ENCODE measurements at places on chromosomes 7 and 10.

DNA sequence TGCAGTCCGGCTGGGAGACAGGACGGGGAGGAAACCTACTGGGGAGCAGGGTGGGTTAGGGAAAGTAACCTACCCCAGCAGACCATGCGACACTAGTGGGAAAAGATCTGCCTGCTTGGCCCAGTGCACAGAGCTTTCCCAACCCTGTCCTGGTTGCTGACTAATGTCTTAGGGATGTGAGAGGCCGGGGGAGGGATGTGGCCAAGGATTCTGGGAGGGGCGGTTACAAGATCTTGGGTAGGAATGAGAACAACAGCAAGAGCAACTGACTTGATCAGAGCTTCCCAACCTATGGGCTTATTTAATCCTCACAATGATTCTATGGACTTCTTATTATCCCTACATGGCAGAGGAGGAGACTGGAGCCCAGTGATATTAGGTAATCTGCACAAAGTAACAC lies 24.0 kb upstream of the EIF5AL1 start:
- DNase-seq, result no peak

DNA sequence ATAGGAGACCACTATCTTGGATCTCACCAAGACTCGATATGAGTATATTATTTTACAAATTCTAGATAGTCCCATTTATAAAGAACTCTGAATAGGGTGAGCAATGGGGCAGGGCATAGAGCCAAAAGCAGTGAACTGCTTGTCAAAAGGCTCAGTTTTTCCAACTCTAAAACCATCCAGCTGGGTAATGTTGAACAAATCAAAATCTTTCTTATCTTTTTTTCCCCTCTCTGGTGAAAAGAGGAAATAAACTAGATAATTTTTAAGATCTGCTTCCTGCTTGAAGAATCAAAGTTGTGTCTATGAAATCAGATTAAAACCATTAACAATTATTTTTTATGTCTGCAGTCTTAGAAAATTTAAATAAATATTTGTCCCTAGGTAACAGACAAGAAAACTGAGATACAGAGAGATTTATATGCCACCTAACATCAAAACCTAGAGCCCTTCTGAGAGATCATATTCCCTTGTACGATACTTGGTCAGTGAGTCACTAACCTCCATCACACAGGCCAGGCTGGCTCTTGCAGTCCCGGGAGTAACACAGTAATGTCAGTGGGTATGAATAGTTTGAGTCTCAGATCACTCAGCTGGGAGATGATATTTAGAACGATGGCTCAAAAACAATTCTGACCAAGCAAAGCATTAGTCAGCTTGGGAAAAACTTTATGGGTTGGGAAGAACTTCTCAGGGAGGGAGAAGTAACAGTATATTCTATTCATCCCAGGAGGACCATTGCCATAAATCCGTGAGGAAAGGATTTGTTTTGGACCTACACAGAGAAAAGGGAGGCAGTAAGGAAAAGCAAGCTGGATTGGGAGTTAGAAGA lies 178.8 kb downstream of the REEP3 start:
- no peak for DNase-seq

DNA sequence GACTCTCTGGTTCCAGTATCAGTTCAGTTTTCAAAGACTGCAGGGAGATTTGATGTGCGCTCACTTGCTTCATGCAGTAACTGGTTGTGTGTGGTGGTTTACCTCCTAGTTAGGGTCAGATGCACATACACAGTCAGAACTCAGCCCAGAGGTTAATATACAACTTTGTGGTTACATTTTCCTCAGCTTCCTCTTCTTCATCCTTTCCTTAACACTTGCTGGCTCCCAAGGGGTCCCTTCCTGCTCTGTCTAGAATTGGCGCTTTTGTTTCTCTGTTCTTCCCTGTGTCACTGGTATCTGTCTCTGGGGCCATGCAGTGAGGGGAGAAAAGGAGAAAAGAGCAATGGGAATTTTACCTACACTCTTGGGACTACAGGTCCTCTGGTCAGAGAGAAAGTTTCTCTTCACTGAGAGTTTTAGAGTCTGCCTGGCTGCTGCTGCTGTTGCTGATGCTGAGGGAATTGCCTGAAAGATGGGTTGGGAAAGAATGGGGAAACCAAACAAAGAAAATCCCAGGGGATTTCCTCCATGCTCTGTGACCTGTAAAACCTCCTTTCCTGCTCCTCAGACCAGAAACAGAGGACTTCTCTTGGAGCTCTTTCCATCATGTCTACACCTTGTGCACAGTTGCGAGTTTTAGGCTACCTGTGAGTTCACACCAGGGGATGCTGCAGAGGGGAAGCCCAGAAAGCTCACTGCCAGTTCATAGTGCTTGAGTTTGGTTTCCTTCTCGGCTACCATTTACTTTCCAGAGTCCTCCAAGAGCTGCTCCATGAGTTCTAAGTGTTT lies 74.6 kb downstream of the WDFY4 start:
- no peak for DNase-seq

DNA sequence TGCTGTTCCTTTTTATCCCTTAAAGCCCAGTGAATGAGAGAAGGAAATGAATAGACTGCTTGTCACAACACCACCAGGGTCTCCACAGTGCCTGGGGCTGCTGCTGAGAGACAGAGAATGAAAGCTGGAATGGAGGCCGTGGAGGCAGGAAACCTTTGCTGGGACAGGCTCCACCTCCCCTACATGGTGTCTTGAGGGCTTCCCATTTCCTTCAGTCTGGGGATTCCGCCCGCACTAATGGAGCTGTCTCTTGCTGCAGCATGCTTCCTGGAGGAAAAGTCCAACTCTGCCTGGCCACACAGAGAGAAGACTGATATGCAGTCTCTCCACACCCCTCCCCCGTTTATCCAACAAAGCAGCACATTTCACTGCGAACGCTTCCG lies 54.5 kb downstream of the LRRC4 start:
- DNase-seq, result no peak

DNA sequence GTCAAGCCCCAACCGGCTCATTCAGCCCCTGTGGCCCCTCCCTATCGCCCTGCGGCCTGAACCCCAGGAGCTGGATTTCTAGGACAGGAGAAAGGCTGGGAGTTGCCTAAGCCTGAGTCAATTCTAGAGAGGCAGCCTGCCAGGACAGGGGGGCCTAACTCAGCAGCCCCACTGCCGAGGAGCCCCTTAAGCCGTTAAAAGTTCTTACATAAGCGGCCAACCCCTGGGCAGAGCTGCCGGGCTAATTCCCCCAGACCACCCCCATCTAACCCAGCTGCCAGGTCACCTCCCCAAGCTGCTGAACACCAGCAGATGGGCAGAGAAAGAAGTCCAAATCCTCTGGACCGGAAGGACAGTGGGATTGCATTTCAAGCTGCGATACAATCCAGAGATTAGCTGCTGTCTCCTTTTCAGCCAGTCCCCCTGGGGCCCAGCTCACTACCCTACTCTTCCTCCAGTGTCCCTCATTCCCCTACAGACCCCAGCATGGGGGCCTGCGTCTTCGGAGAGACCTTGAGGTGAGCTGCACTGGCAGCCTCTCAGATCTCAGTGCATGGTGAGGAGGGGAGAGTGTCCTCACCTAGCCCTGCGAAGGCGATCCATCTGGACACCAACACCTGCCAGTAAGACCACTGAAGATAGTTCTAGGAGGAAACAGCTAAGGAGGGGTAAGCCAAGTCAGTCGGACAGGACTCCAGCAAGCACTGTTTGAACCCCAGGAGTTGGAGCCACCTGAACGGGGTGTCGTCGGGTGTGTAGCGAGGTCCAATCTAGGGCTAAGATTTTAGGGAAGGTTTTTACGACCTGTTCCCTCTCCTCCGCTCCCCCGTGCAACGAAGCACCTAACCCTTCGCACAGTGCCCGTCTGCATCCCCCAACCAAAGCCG lies 830 bp downstream of the IMPDH1 start:
- DNase-seq, result no peak

- no peak for DNase-seq
Observed at GRCh38 chr7:104894726-104895521, 119.1 kb upstream of the KMT2E start.

Measured in naive thymus-derived CD4-positive, alpha-beta T cell (primary cell).